ENCODE measurements at places on chromosomes 6 and 20.

DNA sequence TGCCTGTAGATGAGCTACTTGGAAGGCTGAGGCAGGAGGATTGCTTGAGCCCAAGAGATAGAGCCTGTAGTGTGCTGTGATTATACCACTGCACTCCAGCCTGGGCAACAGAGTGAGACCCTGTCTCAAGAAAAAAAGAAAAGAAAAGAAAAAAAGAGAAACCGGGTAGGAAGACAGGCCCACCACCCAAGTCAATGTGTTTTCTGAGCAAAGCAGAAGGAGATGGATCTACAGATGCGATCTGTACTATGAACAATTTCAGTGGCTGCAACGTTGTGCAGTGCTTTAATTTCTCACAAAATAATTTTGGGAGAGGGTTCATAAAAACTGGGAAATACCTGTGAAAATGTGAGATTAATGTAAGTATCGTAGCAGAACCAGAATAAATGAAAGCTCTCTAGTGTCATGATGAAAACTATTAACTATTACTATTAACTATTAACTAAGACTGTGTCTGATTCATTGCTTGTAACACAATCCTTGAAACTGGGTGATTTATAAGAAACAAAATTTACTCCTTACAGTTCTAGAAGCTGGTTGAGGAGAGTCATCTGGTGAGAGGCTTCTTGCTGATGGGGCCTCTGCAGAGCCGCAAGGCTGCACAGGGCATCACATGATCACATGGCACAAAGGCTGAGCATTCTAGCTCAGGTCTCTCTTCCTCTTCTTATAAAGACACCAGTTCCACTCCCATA is 233.1 kb upstream of the ZNF217 start:
- no peak for DNase-seq

DNA sequence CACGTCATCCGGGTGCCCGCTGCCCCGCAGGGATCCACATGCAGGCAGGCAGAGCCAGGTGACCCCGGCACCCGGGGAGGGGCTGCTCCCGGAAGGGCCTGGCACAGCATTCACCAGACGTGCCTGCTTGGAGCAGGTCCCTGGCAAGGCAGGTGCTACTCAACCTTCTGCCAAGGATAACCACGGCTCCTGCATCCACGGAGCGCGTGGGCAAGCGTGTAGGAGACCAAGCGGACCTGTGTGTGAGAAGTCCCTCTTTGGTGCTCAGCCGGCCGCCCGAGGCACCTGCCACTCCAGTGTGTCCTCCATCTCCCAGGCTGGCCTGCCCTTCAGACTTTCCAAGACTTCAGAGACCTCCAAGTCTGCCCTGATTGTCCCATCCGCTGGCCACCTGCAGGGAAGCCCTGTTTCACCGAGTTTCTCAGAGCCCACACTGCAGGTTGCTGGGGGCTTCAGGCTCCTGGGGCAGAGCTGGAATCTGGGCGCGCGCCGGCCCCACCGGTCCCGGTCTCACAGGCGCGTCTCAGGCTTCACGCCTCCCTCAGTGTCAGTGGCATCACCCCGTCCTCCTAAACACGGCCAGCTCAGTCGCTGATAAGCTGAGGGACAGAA is 124.3 kb downstream of the DLL1 start:
- no peak for DNase-seq

DNA sequence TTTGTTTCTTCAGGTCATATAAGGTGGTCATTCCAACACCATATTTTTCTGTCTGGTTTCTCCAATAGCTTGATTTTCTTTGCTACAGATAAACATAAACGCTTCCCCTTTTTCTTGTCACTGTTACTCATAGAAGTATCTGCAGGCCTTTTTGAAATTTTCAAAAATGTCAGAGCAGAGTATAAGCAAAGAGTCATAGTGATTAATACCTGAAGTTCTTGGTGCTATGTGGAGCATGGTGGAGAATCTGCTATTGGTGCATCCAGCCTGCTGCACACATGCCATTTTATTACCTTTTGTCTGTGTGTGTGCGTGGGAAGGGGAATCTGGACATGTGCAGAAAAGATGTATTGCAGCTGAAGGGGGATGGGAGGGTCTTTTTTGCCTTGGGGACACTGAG is 19.7 kb downstream of the STX11 start:
- no peak for DNase-seq

DNA sequence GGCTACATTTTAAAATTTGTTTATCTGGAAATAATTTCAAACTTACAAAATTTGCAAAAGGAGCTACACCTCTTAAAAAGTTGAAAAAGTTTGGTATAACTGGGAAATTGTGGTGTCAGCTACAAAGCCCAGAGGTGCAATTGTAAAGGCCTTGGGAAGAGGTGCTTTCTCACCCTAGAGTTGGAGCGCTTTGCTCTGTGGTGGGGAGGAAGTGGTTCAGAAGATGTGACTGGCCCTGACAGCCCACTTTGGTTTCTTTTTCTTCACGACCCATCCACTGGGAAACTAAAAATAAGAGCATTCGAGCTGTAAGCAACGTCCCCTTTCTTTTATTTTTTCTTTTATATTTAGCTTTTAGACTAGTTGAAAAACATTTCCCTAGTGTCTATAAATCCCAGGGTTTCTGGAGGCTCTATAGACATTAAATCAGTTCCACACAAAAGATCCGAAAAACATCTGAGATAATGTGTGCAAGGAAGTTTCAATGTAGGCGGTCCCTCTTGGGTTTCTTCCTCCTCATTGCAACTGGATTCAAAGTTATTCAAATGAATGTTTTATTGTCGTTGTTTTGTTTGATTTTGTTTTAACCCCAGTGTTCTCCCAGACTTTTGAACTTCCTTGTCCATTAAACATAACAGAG is 397.8 kb downstream of the KIF16B start:
- DNase-seq: no peak

- no peak for DNase-seq
These were observed 16.1 kb downstream of the DOK5 start for GRCh38 chr20:54491506-54491905.

GRCh38 chr6:18861204-18861603 is 474.1 kb downstream of the RNF144B start:
- DNase-seq: no peak

DNA sequence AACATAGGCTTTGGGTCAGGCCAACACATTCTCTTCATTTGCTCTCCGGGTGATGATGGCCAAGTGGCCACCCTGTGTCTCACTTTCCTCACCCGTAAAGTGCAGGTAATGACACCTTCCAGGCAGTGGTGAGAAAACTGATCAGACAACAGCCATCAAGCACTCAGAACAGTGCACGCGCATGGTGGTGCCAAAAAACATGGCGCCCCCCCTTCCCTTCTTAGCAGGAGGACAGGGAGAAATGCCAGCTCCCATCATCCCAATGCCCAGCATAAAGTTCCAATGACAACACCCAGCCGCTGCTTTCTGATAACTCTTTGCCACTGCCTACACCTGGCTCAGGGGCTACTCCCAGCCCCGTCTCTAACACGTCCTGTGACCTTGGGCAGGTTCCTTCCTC is 8.4 kb downstream of the BPIFB1 start:
- DNase-seq: no peak

- no peak for DNase-seq
These were observed 275.9 kb upstream of the CDH4 start for GRCh38 chr20:60976139-60976538.

- DNase-seq: no peak
These were observed 2.4 kb downstream of the FANCE start for GRCh38 chr6:35454391-35455110.

- DNase-seq: no peak
These were observed 7.1 kb downstream of the PANK2 start for GRCh38 chr20:3896302-3896701.

Measured in esophagus squamous epithelium (tissue), 5 donors.